GM23338 (cell line): ENCODE measurements at places on chromosomes 2 and 18. TPM values are rescaled to one million over a fixed set of nuclear protein-coding genes. Genes with fewer than 3 reads are reported as not detected.

DNA sequence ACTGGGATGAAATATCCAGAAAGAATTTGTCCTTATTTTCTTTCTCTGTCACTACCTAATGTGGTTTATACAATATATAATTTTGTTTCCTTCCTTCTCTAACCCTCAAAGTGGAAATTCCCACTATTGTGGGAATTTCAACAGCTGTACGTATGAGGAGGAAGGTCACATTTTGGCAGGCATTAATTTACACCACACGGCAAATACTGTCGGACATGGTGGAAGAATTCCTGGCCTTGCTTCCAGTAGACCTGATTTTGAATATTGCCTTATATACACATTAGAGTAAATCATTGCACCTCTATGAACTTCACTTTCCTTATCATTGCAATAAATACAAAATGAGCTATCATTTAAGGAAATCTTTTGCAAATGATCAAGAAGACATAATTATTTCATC lies 358.1 kb upstream of the ETAA1 start:
- no peak for DNase-seq
- no peak overlapping the region for H3K27ac ChIP-seq
- no peaks in the 10 kb centered on the region for H3K4me1 ChIP-seq

DNA sequence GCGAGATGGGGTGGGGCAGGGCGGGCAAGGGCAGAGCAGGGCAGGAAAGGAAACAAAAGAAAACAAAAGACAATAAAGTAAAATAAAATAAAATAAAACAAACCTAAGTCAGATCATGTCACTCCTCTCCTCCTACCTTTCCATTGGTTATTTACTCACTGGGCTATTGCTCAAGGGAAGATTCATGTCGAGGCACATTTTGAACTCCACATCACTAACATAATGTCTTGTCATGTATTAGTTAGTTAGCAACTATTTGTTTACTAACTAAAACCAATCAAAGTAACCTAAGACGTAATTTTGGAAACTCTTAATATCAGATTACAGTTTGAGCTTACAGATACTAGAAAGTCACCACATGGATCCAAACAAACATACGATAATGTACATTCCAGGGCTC lies 2.2 kb downstream of the C1D start:
- peaks cover 16% of the 10 kb centered on the region for H3K4me1 ChIP-seq

DNA sequence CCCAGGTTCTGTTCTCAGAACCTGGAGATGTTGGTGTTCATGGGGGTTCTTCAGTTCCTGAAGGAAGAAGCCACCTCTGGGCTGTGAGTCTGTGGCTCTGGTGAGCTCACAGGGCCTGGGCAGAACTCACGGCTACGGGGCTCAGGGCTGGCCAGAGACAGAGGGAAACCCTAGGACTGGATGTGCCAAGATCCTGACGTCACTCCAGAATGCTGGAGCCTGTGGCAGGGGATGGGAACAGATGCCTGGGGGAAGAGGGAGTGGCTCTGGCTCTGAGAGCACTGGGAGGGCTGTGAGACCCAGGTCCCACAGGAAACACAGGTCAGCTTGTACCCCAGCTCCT lies at the start of gene OTOF:
Gene OTOF (minus strand): TSS at position 214 of the 343 bp plus-strand sequence.
- no peak within 1 kb of the TSS for H3K27ac ChIP-seq
- no peak within 1 kb of the TSS for H3K4me3 ChIP-seq
- H3K36me3 ChIP-seq: no peaks in the 10 kb centered on the region
- no peaks in the 10 kb centered on the region for H3K27me3 ChIP-seq

DNA sequence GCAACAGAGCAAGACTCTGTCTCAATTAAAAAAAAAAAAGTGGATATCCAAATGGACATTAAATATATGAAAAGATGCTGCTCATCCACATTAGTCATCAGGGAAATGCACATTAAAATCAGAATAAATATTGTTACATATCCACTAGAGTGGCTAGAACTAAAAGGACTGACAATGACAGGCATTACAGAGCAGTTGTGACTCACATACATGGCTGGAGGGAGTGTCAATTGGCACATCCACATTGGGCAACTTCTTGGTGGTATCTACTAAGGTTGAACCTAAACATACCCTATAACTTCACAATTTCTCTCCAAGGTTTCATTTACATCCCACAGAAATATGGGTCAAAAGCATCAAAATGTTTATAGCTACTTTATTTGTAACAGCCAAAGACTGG lies 14.0 kb upstream of the DNER start:
- H3K4me3 ChIP-seq: no peak overlapping the region
- no peak for DNase-seq
- no peaks in the 10 kb centered on the region for H3K36me3 ChIP-seq
- no peak overlapping the region for H3K27ac ChIP-seq
- H3K4me1 ChIP-seq: peaks cover 5% of the 10 kb centered on the region

DNA sequence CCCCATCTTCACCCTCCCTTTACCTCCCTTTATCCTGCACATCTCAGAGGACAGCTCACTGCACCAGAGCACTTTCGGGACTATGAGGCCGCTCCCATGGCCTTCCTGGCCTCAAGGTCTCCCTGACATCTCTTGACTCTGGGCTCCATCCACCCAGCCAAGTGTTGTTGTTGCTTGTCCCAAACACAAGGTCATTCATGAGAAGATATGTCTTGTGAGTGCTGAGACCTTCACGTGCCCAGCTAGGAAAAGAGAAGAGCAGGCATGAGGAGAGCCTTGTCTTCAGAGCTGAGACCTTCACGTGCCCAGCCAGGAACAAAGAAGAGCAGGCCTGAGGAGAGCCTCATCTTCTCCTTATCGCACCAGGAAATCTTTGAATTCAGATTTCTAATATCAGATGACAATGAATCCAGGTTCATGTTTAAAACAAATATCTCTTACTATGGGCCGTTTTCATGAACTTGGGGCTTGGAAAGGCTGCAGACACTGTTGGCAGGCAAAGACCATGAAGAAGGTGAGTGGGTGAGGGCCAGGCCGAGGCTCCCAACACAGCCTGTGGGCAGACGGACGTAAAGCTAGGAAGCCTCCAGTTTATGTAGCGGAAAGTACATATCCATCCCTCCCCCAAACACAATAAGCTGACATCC lies 256.1 kb downstream of the NDUFA10 start:
- no peak overlapping the region for H3K4me3 ChIP-seq
- H3K27me3 ChIP-seq: no peaks in the 10 kb centered on the region
- H3K4me1 ChIP-seq: no peaks in the 10 kb centered on the region
- DNase-seq: no peak

GRCh38 chr2:121173806-121174205 lies 111.2 kb downstream of the TFCP2L1 start:
- H3K4me1 ChIP-seq: no peaks in the 10 kb centered on the region
- no peaks in the 10 kb centered on the region for H3K27me3 ChIP-seq
- H3K36me3 ChIP-seq: no peaks in the 10 kb centered on the region
- DNase-seq: no peak
- no peak overlapping the region for H3K27ac ChIP-seq
- no peak overlapping the region for H3K4me3 ChIP-seq

- peaks cover 7% of the 10 kb centered on the region; the same call in 1 of the 2 replicates for H3K4me1 ChIP-seq
- DNase-seq: no peak
- no peak overlapping the region for H3K4me3 ChIP-seq
- H3K36me3 ChIP-seq: no peaks in the 10 kb centered on the region
- no peak overlapping the region for H3K27ac ChIP-seq
These were observed 916 bp upstream of the PDCD1 start for GRCh38 chr2:241859436-241860183.

DNA sequence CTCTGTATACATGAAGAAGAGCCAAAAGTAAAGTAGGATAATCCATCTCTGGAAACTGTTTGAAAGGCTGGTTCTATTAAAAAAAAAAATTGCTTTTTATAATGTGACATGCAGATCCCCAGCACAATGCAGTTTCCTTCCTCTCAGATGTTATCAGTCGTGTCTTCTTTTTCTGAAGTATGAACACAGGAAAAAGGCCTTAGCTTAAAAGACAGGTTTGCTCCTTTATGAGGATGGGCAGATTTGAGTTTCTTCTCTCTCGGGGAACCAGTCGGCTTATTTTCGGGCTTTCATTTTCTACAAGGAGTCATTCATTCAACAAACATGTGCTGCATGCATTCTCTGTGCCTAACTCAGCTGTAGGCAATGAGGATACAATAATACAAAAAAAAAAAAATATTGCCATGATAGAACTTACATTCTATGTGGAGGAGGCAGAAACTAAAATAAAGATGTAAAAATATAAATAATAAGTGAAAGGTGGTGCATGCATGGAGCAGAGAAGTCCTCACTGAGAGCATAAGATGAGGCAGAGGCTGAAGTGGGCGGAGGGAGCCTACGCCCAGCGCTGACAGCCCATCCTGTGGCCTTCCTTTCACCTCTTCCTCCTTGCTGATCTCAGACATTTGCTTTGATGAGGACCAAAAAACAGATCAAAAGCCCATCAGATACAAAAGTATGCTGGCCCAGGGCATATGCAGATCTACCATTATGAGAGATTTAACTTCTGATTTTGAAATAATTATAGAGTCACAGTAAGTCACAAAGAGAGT lies at the start of gene CD226:
Gene CD226 (minus strand): TSS at position 513 of the 773 bp plus-strand sequence. CDS start 467 bp downstream, at position 46.
- no peaks in the 10 kb centered on the region for H3K27me3 ChIP-seq
- H3K36me3 ChIP-seq: no peaks in the 10 kb centered on the region
- no peak within 1 kb of the TSS for H3K27ac ChIP-seq
- peaks cover 9% of the 10 kb centered on the region for H3K4me1 ChIP-seq
- no peak within 1 kb of the TSS for H3K4me3 ChIP-seq
- no peak for DNase-seq

GRCh38 chr2:214796911-214797310 lies 12.6 kb downstream of the BARD1 start:
- DNase-seq: no peak
- no peak overlapping the region for H3K4me3 ChIP-seq
- no peaks in the 10 kb centered on the region for H3K27me3 ChIP-seq
- peaks cover 17% of the 10 kb centered on the region; the same call in 1 of the 2 replicates for H3K36me3 ChIP-seq
- H3K27ac ChIP-seq: no peak overlapping the region

DNA sequence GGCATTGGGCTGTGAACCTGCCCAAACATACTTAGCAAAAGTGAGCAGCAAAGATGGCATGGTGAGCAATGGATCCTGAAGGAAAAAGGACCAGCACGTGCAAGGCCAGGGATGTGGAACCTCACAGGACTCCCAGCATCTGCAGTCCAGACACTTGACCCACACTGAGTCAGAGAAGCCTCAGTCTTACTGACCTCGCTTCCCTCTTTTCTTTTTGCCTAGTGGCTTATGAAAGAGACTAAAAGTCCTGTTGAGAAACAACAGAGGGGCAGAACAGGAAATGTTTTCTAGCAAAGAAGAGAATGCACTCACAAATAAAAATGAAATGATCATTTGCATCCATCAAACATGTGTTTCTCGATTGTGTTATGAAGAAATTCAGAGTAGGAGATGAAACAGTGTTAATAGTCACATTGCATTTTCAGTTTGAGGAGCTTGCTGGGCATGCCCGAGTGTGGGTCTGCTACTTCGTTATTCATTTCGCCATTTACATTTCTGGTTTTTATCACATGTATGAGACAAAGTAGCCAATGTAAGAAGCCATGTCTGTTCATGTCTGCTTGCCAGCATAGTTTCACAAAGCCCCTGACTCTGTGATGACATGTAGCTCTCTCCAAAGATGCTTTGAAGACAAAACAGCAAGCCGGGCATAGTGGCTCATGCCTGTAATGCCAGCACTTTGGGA lies 118.4 kb downstream of the INO80D start:
- H3K36me3 ChIP-seq: no peaks in the 10 kb centered on the region
- H3K27me3 ChIP-seq: no peaks in the 10 kb centered on the region
- H3K4me1 ChIP-seq: peaks cover 8% of the 10 kb centered on the region
- DNase-seq: no peak
- no peak overlapping the region for H3K27ac ChIP-seq

- no peak for DNase-seq
- no peak overlapping the region for H3K4me3 ChIP-seq
- H3K4me1 ChIP-seq: no peaks in the 10 kb centered on the region
- no peak overlapping the region for H3K27ac ChIP-seq
- no peaks in the 10 kb centered on the region for H3K36me3 ChIP-seq
These were observed 148.1 kb downstream of the TMEM163 start for GRCh38 chr2:134570676-134571075.

- no peaks in the 10 kb centered on the region for H3K27me3 ChIP-seq
- H3K36me3 ChIP-seq: no peaks in the 10 kb centered on the region
- no peaks in the 10 kb centered on the region for H3K4me1 ChIP-seq
- no peak for DNase-seq
- no peak overlapping the region for H3K27ac ChIP-seq
These were observed 171.5 kb downstream of the ALK start for GRCh38 chr2:29749843-29750242.

GRCh38 chr2:219570924-219571310 lies 422 bp downstream of the OBSL1 start:
- H3K4me3 ChIP-seq: peak overlapping the region; percentile 71
- no peak for DNase-seq
- no peak overlapping the region for H3K27ac ChIP-seq
- H3K27me3 ChIP-seq: peaks cover 13% of the 10 kb centered on the region

GRCh38 chr2:135066710-135067109 lies 14.6 kb downstream of the RAB3GAP1 start:
- no peak overlapping the region for H3K4me3 ChIP-seq
- H3K36me3 ChIP-seq: peaks cover 10% of the 10 kb centered on the region; the same call in 1 of the 2 replicates
- H3K27ac ChIP-seq: no peak overlapping the region
- DNase-seq: no peak
- no peaks in the 10 kb centered on the region for H3K27me3 ChIP-seq
- H3K4me1 ChIP-seq: no peaks in the 10 kb centered on the region

DNA sequence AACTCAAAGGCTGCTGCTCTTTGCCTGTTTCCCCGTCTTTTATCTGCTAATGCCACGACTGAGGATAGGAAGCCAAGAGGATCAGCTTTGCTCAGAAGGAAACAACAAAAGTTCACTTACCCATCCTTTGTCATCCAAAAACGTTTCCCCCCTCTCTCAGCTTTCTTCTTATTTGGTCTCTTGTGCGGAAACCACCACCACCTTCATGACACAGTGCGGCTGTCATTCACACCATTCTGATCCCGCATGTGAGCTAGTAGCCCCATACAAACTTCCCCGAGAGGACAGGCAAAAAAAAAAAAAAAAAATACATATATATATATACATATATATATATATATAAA lies 656 bp downstream of the LRRTM4 start:
- no peaks in the 10 kb centered on the region for H3K27me3 ChIP-seq

Gene ANTXR1
- total RNA-seq: 23.1 and 24.7 TPM in 2 replicates

Gene RPL37A
- total RNA-seq: 879 and 1,118 TPM in 2 replicates

Gene TDRD15
- total RNA-seq: 0.07 TPM in 1 of 2 replicates, not detected in the other

Gene RASGRP3
- 0.69 TPM in 1 of 2 replicates, not detected in the other for total RNA-seq

Gene UGT1A10
- 0.23 TPM in 1 of 2 replicates, not detected in the other for total RNA-seq

Gene PID1
- total RNA-seq: 2.4 and 4.0 TPM in 2 replicates

Gene CD207
- not detected in 2 replicates for total RNA-seq

Gene OXER1
- 0.31 and 0.69 TPM in 2 replicates for total RNA-seq
